Stimulated activated CD4-positive, alpha-beta T cell treated with anti-CD3 and anti-CD28 coated beads, Interleukin-15, amount 100 ng/mL, for 24 hours (primary cell): ENCODE measurements at places on chromosomes 1 and 21.

GRCh38 chr1:225819346-225820192 lies 9.6 kb downstream of the EPHX1 start:
- DNase-seq, result no peak

GRCh38 chr1:207673399-207673798 lies 28.5 kb downstream of the CR1L start:
- DNase-seq, result no peak

GRCh38 chr1:167899253-167899681 lies 14.7 kb downstream of the ADCY10 start:
- no peak for DNase-seq

DNA sequence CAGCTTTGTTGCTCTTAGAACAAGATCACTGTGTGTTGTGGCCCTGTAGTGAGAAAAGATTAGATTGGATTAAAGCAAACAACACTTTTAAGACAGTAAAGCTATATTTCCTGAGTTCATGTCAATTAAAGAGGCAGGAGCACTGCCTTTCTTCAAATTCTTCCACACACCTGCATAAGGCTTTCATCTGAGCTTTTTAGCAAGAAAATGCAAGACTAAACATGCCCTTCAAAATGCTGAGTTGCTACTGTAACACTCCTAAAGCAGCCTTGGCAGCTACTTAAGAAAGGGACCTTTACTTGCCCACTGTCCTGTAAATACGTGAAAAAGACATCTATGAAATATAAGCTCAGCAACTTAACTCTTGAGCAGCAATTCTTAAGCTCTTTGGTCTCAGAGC lies 11.8 kb downstream of the DPH5 start:
- no peak for DNase-seq

- peak; percentile 65 for DNase-seq
These were observed 12.1 kb downstream of the IL24 start for GRCh38 chr1:206909161-206909882.

DNA sequence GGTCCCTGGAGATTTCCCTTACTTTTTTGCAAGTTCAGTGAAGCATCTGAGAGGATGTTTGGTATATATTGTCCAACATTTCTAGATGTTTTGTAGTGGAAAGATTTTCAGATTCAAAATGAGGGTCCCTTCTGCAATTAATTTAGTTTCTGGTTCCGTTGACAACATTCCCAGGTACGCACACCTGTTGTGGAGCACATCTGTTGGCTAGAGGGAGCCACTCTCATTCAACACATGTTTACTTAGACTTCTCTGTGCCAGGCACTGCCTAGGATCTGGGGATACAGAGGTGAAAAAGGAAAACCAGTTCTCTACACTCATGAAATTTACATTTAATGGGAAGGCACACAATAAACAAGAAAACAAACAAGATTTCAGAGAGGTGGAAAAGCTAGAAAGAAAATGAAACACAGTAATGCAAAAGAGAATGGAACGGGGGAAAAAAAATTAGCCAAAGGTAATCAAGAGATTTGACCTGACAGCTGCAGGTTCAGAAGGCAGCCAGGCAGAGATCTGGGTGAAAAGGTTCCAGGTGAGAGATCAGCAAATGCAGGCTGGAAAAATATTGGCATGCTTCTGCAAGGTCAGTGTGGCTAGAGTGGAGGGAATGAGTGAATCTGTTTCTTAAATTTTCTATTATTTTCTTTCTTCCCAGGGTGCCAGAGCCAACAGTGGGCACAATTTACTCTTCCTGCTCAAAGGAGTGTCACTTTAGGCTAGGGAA lies 48.4 kb upstream of the KAZN start:
- DNase-seq, result no peak

DNA sequence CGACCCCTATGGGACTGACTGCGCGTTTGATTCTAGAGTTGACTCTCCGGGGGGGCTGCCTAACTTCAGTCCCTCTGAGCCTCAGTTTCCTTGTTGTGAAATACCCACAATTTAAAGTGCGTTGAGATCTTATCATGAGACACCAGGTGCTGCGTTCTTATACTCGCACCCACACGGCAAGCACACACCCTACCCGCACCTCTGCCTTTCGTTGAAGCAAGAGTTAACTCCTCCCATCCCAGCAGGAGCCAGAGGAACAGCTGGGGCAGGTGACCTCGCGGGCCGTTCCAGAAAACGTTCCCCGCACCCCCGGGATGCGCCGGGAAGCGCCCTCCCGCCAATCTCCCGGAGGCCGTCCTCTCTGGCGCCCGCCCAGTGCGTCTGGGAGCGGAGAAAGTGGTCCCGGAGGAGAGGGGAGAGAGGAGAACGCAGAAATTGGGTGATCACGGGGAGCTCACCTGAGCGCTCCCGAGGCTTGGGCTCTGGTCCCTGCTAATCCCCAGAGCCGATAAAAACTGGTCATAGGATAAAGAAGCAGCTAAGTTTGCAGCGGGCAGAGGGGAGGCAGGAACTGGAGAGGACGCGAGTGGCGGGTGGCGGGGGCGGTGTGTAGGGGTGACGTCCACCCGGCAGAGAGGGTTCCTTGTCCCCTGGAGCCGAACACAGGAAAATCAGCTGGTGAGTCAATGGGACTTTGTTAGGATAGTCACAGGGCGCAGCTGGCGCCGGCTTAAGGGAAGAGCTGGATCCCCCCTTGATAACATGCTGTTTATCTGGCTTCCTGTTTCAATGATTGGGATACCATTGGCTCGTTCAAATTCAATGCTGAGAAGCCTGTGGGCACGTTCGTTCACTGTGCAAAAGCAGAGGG lies 869 bp downstream of the NAV1 start:
- peak; percentile 22 for DNase-seq

DNA sequence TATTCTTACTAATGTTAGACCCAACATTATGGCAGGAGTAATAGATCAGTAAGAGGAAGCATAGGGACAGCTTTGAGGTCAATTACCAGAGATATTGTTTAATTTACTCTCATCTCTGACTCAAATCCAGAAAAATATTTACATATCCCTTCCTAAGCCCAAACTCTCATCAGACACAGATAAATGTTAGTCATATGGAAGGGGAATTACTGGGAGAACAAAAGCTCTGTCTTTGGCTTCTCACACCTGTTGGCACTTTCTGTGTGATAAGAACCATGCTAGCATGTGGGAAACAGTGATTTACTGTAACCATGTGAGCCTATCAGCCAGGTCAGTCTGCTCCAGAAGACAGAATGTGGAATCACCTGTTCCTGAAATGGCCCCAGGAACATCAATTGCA lies 72.4 kb downstream of the DUSP10 start:
- DNase-seq, result no peak

- DNase-seq, result no peak
These were observed 79.8 kb downstream of the USP1 start for GRCh38 chr1:62516600-62516999.

GRCh38 chr1:27727126-27727525 lies 1.4 kb downstream of the FAM76A start:
- DNase-seq, result no peak

DNA sequence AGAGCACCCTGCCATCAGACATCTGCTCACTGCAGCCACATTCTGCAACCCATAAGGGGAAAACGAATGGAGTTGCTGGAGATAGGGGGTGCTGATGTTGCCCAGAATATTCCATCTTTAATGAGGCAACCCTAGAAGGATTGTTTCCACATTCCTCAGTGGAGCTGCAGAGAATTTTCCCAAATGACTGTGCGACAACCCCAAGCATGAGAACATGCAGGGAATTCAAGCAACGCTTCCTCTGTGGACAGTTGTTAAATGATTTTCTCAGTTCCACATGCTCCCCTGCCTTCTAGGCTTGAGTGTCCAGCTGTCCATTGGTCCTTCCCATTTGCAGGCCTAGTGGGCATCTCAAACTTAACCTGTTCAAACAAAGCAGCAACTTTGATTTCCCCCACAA lies 20.5 kb upstream of the UBL4B start:
- no peak for DNase-seq

DNA sequence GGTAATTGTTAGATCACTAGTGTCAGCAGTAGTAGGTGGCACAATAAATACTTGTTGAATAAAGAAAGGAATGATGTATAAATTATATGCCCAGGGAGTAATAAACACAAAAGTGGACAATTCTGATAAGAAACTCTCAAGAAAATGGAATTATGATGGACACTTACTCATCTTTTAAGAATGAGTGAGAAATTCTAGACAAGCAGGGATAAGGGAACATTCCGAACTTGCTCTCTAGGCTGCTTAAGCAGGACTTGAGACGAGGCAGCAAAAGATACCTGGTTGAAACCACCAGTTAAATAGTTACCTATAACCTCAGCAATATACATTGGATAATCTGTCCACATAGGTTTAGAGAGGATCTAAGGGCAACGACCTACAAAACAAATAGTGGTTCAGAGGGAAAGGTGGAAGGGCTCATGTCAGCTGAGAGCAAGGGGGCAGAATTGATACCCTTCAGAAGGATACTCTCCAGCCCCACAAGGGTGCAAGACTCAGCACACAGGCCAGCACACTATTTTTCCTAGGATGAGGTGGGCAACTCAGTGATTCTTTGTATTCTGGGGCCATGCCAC lies 46.3 kb downstream of the XCL2 start:
- no peak for DNase-seq

- no peak for DNase-seq
These were observed 81.5 kb downstream of the CAMK2N1 start for GRCh38 chr1:20404466-20404865.

DNA sequence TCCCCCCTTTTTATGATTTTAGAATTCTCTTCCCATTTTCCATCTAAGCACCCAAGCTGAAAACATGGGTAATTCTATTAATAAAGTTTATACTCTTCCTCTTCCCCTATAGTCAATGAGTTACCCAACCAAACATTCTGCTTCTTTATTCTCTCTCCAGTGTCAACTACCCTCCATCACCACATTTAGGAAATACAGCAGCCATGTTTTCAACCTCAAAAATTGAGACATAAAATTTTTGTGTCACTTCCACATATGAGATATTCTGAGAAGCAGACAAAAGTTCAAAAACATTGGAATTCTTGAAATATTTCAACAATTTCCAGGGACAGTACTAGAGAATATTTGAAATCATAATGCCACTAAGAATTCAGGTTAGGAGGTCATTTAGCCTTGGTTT lies 64.8 kb upstream of the ATP1A1 start:
- no peak for DNase-seq

- peak; percentile 45 for DNase-seq
These were observed 331.6 kb downstream of the SRGAP2C start for GRCh38 chr1:121516234-121516967.

DNA sequence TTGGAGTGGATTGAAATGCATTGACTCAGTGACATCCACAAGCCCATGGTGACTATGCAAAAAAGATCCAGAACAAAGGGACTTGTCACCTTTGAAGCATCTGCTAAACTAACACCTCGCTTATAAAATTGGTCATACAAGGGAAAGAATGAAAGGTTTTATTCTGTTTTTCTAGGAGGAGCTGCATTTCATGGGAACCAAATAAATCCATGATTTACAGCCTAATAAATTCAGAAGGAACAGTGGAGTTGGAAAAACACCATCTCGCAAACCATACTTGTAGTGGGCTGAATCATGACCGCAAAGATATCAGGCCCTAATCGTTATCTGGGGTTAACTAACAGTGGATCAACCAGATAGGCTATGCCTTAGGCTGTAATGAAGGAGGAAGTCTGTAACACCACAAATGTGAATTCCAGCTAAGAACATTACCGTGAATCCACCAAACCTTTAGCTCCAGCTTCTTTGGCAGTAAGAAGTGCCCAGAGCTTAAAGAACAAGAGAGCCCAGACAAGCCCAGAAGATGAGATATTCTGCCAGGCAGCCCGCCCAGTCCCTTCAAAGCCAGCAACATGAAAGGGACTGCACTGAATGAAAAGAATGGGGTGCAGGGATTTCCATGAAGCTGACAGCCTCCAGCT lies 27.4 kb downstream of the RSPH1 start:
- DNase-seq, result no peak

DNA sequence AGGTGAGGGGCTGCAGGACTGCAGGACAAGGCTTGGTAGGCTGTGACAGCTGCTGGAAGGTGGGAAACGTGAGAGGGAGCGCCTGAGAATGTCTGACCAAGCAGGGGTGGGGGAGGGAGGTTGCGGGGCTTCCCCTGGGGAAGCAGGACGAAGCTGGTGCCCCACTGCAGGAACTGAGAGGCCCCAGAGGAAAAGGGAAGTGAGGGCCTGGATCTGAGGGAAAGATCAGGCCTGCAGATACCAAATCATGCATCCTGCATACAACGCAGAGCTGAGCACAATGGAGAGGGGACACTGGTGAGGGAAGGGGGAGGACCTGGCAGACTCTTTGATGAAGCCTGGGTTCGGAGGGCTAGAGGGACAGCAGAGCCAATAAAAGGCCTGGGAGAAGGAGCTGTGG lies 65.7 kb upstream of the BACE2 start:
- DNase-seq, result no peak

- DNase-seq, result no peak
These were observed 591.8 kb downstream of the ADGRL2 start for GRCh38 chr1:82392513-82392912.

- DNase-seq, result no peak
These were observed 3.0 kb downstream of the GPN2 start for GRCh38 chr1:26887125-26887524.

GRCh38 chr1:116449578-116449977 lies 76.5 kb downstream of the ATP1A1 start:
- DNase-seq, result no peak

DNA sequence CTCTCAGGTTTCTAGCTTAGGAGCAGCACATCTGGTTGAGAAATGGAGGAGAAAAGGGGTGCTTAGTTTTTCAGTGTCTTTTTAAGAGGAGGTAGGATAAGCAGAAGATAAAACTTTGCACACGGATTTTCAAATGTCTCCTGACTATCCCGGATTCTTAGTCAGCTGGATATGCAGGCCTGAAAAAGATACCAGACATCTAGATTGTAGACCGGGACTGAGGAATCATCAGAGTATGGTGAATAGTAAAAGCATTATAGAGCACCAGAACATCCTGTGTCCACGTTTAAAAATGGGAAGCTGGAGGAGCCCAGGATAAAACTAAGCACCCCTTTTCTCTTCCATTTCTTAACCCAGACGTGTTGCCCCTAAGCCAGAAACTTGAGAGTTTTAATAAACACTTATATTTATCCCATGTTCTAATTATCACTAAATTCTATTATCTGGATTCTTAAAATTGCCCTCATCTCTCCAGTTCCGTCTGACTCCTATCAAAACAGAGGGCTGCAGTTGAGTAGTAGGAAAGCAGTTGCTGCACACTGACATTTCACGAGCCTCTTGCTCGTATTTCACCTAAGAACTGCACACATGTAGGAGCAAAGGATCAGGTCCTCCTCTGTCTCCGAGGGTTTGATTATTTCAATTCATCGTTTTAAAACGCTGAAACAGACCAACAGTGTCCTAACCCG lies 609 bp downstream of the PIGK start:
- DNase-seq, result no peak
